ENCODE measurements at places on chromosomes 6 and 20. TPM values are rescaled to one million over a fixed set of nuclear protein-coding genes. Genes with fewer than 3 reads are reported as not detected.

Gene RBPJL
- total RNA-seq, result not detected

Gene ARMC12
- total RNA-seq, result 0.60 TPM

Gene UBR2
- total RNA-seq, result 22.6 TPM

Gene SIGLEC1
- total RNA-seq, result not detected

- H3K4me1 ChIP-seq, result peaks cover 17% of the 10 kb centered on the region
- no peak overlapping the region for H3K4me3 ChIP-seq
- DNase-seq, result no peak
- H3K27ac ChIP-seq, result no peak overlapping the region
- no peaks in the 10 kb centered on the region for H3K27me3 ChIP-seq
Observed at GRCh38 chr6:161181121-161181520, 92.7 kb downstream of the AGPAT4 start.

Data from Karpas-422 (cell line).